Activated naive CD8-positive, alpha-beta T cell treated with anti-CD3 and anti-CD28 coated beads for 36 hours (primary cell): ENCODE measurements at places on chromosomes 16 and 17. TPM values are rescaled to one million over a fixed set of nuclear protein-coding genes. Genes with fewer than 3 reads are reported as not detected.

REXO5 gene
- 14.4 TPM for total RNA-seq

LCMT1 gene
- total RNA-seq: 44.1 TPM

CSH1 gene
- total RNA-seq: not detected

DNA sequence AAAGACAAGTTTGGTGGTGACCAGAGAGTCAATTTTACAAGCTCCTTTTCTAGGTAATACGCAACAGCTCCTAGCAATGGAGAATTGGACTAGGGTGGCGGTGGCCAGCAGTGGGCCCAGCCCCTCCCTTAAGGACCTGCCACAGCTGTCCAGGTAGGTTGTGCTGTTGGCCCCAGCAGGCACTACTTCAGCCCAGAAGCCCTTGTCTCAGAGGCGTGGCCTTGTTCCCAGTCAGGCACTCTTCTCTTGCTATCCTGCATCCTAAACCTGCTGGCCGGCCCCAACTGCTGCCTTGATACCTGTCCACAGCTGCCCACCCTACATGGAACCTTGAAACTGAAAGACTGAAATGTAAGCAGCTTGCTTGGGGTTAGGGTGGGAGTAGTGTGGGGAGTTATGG, 989 bp upstream of the GALK1 start:
- no peak overlapping the region for H3K4me3 ChIP-seq
- no peak for DNase-seq
- no peak overlapping the region for H3K27ac ChIP-seq
- H3K27me3 ChIP-seq: no peaks in the 10 kb centered on the region
- peaks cover 5% of the 10 kb centered on the region for H3K4me1 ChIP-seq

DNA sequence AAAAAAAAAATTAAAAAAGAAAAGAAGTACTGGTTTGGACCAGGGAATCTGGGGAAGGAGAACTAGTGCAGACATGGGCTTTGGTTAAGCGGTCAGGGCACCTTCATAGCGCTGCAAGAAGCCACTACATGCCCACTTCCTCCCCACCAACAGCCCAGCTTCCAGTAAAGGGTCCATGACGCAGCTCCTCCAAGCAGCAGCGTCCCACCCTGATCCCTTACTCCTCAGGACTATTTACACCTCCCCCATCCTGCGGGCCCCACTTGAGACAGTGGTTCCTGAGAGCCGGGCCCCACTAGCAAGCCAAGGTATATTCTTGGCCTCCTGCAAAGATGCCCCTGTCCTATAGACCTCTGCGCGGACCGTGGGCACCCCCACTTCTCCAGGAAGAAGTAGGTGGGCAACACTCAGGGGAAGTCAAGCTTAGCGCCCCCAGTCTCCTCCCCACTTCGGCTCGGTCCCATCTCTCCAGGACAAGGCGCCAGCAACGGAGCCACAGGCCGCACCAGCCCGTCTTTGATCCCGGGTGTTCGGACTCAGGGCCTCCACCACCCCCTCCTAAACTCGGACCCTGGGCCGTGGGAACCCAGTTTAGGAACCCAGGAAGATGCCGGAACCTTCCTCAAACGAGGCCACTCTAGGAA, 913 bp upstream of the PRR14 start:
- H3K4me3 ChIP-seq: peak overlapping the region; percentile 97
- peak overlapping the region; percentile 97 for H3K27ac ChIP-seq
- H3K27me3 ChIP-seq: no peaks in the 10 kb centered on the region
- H3K4me1 ChIP-seq: peaks cover 27% of the 10 kb centered on the region
- peak; percentile 22 for DNase-seq

GRCh38 chr17:7355053-7355452, at the start of gene TMEM95:
TMEM95 (plus strand) TSS chr17:7355156; CDS start chr17:7355205, 49 bp downstream.
- H3K36me3 ChIP-seq: peaks cover 17% of the 10 kb centered on the region
- DNase-seq: no peak
- peak within 1 kb of the TSS; percentile 11 for H3K4me3 ChIP-seq
- peaks cover 36% of the 10 kb centered on the region for H3K4me1 ChIP-seq
